NAMALWA (cell line): ENCODE measurements at places on chromosomes 1 and 21.

DNA sequence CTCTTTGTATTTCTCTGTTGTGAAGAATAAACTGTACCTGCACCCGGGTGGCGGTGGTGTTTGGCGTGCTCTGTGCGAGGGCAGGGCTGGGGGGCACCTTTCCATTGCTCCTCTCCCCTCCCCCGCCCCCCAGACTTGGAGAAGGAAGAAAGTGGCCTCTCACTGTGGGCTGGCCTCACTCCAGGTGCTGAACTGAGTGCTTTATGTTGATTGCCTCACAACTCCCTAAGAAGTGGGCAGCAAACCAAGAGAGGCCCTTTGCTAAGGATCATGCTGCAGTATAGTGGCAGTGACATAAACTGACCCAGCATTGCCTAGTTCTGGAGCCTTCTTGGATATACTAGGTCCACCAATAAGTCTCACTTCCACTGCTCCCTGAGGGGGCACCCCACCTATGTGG lies 20.2 kb downstream of the A3GALT2 start:
- no peak for DNase-seq

DNA sequence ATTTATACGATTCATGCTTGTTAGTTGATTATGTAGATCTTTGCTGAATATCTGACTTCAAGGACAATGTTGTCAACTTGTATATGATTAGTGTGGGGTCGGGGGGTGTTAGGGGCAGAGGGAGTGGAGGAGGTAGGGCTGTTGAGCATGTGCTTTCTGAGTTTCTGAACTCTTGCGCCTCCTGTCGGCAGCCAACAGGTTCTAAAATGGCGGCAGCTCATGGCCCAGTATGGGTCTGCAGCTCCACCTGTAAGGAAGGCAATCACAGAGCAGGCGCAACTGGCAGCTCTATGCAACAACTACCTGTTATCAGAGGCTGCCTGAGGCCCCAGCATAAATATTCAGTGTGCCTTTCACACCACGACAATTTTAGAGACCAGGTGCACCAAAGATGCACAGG lies 205.8 kb upstream of the PLXNA2 start:
- no peak for DNase-seq

DNA sequence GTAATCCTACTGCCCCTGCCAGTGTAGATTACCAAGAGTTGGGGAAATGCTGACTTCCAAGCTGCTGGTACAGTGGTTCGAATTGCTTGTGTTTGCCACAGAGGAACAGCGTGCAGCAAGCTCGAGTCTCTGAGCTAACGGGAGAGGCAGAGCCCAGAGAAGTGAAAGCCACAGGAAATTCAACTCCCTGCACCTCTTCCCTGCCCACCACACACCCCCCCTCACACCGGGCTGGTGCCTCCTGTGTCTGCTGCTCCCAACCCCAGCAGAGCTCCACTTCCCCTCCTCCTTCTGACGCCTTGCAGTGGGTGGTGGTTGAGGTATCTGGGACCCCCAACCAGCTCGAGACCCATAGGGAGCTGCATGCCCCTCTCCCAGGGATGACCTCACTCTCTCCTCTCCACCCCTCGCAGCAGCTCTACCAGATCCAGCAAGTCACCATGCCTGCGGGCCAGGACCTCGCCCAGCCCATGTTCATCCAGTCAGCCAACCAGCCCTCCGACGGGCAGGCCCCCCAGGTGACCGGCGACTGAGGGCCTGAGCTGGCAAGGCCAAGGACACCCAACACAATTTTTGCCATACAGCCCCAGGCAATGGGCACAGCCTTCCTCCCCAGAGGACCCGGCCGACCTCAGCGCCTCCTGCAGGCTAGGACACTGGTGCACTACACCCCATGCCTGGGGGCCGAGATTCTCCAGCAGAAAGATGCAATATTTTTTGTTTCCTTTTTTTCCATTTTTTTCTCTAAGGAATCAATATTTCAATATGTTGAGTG lies 13.1 kb upstream of the KCNQ4 start:
- DNase-seq: no peak

- DNase-seq: peak; percentile 63
These were observed 20.8 kb upstream of the GBP1 start for GRCh38 chr1:89085781-89086180.

- DNase-seq: no peak
These were observed 244.4 kb downstream of the FOXD2 start for GRCh38 chr1:47682198-47682597.

DNA sequence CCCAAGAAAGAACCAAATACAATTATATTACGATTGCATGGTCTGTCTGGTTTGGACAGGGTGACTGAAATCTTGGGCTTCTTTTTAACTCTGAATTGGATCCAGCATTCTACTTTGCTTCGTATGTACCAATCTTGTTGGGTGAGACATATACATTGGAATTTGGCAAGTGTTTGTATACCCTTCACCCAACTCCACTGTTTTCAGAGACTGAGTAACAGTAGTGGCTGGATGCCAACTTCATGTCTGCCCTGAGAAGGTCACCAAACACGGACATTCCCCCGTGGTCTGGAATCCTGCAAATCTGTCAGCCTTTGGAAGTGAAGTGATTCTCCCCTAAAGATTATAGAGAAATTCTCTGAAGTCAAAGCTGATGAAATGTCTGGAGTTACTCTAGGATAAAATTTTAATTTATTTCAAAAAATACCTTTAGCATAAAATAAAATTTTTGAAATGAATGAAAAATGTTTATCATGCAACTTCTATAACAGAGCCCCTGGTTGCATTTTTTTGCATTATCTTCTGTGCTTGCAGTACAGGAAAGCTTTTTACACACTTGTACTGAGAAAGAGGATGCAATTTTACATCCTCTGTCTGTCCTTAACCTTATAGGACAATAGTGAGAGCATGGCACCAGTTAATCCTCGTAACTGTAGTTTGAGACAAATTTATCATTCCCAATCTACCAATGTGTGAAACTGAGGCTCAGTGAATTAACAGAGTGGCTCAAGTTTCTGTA lies 201.8 kb downstream of the DISC1 start:
- DNase-seq: no peak

DNA sequence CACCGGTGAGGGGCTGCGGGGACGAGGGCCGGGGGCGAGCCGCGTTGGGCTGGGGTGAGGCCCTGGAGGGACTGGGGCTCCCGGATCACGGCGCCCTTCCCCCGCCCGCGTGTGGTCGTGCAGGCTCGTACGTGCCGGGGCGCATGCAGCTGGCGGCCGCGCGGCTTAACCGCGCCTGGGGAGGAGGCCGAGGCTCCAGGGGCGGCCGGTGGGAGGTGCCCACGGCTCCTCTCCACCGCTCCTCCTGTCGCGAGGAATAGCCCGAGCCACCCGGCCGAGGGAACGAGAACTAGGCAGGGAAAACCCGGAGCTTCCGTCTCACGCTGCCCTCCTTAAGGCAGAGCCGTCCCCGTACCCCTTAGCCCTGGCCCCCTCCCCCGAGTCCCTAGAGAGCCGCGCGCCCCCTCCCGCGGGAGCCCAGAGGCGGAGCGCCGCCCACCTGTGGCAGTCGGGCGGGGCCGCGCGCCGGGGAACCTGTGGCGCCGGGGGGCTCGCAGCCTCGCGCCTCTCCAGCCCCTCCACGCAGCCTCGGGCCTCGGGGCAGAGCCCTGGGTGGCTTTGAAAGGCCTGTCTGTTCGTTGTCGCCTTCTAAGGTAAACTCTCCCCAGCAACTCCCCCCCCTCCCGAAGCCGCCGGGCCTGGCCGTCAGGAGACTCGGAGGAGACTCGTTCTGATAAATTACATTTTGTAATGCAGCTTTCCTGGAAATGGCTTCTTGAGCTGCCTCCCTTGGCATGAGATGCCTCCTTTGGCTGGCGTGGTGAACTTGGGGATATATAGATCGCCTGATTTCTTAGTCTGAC lies 746 bp downstream of the AK4 start:
- DNase-seq: peak; percentile 51

GRCh38 chr1:229862017-229862774 lies 204.8 kb upstream of the GALNT2 start:
- DNase-seq: no peak

DNA sequence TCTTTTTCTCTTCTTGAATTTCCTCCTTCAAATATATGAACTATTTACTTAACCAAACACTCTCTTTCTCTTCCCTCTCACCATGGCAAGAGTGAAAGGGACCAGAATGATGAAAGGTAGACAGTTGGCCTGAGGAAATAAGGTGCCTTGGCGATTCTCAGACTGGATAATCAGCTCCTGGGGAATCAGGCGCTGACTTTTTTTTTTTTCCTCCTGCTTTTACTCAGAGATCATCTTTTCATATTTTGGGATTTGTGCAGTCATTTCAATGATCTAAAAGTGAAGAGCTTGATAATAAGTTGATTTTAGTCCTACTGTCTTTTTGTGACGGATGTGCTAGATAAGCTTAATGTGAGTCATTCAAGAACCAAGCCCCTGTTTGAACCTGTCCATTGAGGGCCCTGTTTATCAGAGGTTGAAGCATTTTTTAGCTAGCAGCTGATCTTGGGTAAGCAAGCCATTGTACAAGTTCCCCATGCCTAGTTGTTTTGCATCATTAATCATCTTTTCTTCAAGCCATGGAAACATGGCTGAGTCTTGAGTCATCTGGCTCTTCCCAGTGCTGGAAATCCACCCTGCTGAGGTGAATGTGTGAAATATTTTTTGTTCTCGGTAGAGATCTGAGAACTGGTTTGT lies 40.8 kb downstream of the ITSN1 start:
- DNase-seq: no peak

DNA sequence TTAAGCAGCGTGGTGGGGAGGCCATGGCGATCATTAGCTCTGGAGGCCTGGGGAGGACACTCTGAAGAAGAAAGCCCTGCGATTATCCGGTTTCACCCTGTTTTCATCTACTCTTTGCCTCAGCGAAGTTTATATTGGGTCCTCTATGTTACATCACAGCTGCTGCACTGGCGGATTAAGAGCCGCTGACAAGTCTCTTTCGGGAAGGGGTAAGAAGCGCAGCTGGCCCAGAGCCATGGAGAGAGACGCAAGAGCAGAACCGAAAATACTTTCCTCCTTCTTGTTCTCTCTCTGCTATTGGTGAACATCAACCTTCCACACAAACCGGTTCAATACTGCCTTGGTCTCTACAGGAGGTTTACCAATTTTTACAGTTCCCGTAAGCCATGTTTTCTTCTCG lies 291.5 kb downstream of the FAM72C start:
- no peak for DNase-seq

- no peak for DNase-seq
These were observed 31.3 kb downstream of the INPP5B start for GRCh38 chr1:37915476-37916093.

DNA sequence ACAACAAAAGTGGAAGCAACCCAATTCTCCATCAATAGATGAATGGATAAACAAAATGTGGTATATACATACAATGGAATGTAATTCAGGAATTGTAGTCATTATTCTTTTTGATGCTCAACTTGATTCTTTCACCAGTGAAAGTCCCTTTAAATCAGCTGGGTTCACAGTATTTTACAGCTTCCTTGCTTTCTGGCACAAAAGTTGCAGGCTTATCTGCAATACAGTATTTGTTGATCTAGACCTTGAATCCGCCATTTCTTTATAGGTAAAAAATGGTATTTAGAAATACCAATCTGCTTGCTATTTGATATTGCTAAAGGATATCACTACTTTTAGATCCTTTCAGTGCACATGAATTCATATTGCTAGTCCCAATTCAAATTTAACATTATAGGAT lies 44.7 kb upstream of the ERO1B start:
- DNase-seq: no peak

DNA sequence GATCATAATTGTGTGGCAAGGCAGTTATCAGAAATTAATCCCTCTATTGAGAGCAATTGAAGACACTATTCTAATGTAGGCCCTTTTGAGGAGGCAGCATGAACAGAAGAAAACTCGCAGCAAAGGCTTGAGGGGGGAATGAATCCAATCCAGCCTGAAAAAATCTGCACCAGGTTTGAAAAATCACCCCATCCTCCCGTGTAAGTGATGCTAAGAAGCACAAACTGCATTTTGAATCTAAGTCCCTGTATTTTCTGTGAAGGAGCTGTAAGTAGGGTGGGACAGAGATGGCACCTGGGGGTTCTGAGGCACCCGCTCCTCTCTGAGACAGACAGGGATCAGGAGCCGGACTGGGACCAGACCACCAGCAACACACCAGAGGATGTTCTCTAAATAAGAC lies at the start of gene CRB1:
Gene CRB1 (plus strand): TSS at position 241 of the 400 bp plus-strand sequence. CDS start 161 bp downstream, outside the sequence.
- DNase-seq: peak; percentile 14

- no peak for DNase-seq
These were observed 11.1 kb downstream of the ATP1B1 start for GRCh38 chr1:169117599-169117998.

DNA sequence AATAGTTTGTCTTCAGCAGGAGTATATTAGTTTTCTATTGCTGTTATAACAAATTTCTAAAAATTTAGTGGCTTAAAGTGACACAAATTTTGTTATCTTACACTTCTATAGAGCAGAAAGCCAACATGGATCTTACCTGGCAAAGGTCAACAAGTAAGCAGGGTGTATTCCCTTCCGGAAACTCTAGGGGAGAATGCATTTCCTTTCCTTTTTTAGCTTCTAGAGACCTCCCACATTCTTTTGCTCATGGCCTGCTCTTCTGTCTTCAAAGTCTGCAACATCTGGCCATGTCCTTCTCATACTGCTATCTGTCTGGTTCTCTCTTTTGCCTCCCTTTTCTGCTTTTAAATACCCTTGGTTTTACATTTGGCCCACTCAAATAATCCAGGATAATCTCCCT lies 242.6 kb downstream of the ZNF648 start:
- no peak for DNase-seq

DNA sequence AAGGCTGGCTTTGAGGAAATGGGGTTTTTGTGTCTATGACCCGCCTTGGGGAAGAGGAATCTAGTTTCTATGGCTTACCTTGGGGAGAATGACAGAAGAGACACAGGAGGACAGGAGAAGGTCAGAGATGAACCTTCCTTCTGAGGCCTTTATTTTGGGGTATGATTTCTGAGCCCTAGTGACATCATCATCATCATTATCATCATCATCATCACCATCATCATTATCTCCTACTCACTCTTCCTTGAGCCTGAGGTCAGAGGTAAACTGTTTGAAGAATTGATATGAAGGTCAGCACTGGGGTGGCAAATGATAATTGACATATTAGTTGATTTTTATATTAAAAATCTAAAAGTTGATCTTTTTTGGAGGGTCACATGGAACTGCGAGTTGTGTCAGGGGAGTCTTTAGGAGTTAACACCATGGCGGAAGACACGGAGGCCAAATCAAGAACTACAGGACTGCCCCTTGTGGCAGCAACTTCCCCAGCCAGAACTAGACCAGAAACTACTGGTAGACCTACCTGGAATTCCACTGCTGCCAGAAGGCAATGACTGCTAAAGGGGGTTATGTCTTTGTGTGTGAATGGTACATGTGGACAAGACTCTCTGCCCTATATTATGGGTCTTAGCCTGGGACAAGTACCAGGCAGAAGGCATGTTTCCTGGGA lies 49.8 kb upstream of the WLS start:
- DNase-seq: no peak

DNA sequence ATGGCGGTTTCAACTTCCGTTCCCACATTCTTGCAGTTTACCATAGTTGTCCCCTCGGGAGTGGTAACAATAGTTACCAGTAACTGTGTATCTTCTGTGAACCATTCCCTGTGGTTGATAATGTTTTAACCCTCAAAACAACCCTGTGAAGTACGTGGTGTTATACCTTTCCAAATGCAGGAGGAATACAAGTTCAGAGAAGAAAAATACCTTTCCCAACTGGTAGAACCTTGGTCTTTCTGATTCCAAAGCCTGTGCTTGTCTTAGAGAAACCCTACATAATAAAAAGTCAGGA lies 789 bp downstream of the BTF3L4 start:
- DNase-seq: no peak

- no peak for DNase-seq
These were observed 57.0 kb downstream of the NRIP1 start for GRCh38 chr21:15007716-15008296.
